Activated CD4-positive, CD25-positive, alpha-beta regulatory T cell (primary cell): ENCODE measurements at places on chromosomes 2 and 18.

DNA sequence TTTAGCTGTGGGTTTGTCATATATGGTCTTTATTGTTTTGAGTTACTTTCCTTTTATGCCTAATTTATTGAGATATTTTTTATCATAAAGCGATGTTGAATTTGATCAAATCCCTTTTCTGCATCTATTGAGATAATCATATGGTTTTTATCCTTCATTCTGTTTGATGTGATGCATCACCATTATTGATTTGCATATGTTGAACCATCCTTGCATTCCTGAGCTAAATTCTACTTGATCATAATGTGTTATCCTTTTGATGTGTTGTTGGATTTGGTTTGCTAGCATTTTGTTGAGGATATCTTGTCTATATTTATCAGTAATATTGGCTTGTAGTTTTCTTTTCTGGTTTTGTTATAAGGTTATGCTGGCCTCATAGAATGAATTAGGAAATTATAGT, 308.5 kb downstream of the ADCYAP1 start:
- DNase-seq: no peak

DNA sequence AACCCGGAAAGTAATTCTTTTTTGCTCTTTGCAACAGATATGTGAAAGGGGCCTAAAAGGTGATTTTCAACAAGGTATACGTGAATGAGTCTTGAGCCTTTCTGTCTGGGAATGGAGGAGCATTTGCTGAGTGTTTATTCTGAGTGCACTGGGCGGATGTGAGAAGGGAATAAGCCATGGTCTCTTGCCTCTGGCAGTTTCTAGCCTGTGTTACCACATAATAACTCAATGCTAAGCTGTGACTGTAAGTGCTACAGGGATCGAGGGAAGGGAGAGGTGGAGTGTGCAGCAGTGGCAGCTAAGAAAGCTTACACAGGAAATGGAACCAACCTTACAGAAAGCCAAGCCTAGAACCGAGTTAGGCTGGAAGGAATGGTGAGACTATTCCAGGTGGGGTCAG, 444.3 kb downstream of the SLC4A3 start:
- DNase-seq: no peak

- DNase-seq: no peak
These were observed 76.1 kb downstream of the MBP start for GRCh38 chr18:77056344-77057005.

DNA sequence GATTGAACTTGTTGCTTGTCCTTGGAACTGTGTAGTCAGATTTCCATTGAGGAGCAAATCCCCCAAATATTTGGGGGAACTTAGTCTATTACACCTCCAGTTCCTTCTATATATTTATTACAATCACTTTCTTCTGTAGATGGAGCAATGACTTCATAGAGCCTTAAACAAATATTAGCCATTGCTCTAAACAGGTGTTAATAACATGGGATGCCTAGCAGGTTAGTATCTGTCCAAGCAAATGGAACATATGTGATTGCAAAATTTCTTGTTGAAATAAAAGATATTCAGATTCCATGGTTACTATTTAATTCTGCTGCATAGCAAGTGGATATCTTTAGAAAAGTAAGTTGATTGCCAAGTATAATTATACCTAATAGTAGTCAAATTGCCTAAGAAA, 207.6 kb upstream of the NABP1 start:
- DNase-seq: no peak

DNA sequence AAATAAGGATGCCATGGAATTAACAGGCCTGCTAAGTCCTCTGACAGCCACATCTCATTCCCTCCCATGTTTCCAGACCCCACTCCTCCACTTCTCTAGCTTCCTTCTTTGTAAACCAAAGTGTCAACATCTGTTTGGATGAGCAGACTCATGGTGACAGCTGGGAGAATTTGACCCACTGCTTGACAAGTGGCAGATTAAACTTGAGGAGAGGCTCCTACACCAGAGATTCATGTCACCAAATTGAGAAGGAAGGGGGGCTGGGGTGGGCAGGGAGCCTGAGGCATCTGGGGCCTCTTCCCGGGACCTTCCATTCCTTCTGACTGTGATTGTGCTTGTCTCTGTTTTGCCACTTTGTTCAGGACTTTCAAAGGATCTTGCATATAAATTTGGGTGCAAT, 41.0 kb upstream of the IGFBP5 start:
- no peak for DNase-seq

DNA sequence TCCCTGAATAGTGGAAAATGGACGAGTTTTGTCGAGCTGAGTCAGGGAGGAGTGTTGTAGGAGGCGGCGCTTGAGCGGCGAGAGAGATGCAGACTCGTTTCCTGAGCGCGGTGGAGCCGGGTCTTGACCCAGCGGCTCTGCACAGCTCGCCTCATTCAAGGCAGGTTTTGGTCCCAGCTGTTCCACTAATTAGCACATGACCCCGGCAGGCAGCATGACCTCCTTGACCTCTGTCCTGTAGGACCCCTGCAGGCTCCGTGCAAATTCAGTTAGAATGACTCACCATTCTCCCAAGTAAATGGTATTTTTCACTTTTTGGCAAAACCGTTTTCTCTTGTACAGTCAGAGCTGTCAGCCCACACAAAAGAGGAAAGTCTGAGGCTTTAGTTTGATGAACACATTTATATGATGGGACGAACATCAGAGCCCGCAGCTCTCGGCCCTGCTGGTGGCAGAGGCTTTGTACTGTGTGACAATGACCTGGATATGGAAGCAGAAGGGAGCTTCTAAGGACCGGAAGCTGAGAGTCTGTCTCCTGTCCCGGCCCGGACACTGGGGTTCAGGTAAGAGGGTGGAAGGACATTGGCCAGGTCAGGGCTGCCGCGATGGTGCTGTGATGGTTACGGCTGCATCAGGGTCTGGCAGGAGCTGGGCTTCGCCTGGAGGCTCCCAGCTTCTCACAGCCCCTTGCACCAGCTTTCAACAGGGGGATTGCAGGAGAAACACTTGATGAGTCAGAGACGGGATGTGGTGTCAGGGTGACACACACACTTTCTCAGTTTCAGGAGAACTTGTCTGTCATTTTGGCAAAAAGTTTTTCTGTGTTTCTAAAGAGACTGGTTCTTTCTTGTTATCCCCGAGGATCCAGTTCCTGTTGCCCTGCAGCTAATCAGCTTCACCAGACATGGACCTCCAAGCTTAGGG, 29.9 kb upstream of the ALKAL2 start:
- no peak for DNase-seq

GRCh38 chr2:71711133-71711855, 257.9 kb downstream of the DYSF start:
- no peak for DNase-seq

DNA sequence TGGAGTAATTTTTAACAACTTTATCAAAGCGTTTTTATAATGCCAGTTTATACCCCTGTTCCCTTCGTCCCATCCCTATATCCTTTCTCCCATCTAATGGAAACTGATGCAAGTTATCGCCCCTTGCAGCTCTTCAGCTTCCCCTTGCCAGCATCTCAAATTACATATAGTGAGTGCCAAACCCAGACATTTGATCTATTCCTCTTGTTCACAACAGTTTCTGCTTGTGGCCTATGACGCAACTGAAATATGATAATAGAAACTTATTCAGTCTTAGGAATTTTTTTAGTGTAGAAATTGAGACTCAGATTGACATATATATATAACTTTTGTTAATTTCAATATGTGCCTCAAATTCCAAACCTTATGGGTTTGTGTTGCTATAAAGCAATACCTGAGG, 562.2 kb upstream of the VWC2L start:
- no peak for DNase-seq

GRCh38 chr2:175807031-175807873, 194.8 kb downstream of the LNPK start:
- DNase-seq: no peak

- DNase-seq: no peak
These were observed 62.5 kb upstream of the RAB27B start for GRCh38 chr18:54765636-54766375.

- no peak for DNase-seq
These were observed 30.8 kb upstream of the POLE4 start for GRCh38 chr2:74927621-74928020.

- no peak for DNase-seq
These were observed 6.5 kb downstream of the PRPF40A start for GRCh38 chr2:152710713-152711112.

- DNase-seq: no peak
These were observed 62.8 kb upstream of the OTOS start for GRCh38 chr2:240203031-240203787.

GRCh38 chr2:107777974-107778373, 48.7 kb upstream of the RGPD4 start:
- DNase-seq: no peak

DNA sequence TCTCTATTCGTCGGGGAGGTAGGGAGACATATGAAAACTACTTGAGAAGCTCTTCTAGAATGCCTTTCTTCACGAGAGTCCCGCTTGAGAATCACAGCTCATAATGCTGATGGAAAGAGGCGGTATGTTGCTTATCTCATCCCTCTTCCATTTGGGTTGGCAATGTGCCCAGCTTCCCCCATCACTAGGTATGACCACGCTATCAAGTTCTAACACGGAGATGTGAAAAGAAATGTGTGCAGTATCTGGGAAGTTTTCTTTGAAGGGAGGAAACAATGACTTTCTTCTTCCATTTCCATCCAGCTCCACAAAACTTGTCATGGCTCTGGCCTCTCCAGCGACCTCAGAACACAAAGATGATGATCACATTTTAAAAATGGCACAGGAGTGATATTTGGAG, 742.4 kb downstream of the DCDC2C start:
- DNase-seq: no peak

DNA sequence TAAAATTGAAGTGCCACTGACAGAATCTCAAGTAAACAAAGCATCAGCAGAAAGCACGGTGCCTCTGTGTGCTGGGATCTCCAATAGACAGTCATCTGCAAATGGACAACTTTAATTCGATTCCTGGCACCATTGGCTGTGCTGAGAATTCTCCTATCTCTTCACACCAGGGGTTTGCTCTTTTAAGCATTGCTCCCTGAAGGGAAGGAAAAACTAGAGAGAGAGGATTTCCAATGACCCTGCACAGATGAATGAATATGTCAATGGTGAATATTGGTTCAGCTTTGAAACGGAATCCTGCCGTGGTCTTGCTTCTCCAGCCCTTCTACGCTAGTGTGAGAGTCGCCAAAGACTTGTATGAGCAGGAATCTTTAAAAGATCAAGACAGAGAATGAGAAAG, 97.9 kb downstream of the FIGN start:
- no peak for DNase-seq

DNA sequence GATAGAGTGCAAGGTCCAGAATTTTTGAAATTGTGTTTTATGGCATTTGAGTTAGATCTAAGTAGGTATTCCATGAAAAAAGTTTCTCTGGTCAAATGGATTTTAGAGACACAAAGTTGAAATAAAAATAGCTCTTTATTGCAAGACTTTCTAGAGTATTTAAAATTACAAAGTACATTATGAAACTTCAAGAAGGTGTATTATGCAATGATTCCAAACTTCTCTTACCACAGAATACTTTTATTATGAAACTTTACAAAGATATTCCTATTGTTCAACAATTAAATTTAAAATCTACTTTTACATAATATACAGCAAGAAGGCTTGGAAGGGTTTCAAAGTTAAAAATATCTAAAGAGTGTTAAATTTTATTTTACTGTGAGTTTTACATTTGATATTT, 65.9 kb downstream of the CALCRL start:
- DNase-seq: no peak

DNA sequence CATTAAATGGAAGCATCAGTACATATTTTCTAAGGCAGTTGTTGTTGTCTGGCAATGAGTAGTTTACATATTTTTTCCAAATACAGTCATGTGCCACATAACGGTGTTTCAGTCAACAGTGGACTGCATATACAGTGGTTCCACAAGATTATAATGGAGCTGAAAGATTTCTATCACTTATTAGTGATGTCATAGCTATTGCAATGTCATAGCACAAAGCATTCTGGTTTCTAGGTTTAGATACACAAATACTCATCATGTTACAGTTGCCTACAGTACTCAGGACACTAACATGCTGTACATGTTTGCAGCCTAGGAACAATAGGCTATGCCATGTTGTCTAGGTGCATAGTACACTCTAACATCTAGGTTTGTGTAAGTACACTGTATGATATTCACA, 45.0 kb downstream of the RND3 start:
- DNase-seq: no peak

GRCh38 chr2:128362889-128363228, 44.2 kb upstream of the HS6ST1 start:
- no peak for DNase-seq

- DNase-seq: no peak
These were observed 35.1 kb downstream of the TGFA start for GRCh38 chr2:70518557-70518956.

DNA sequence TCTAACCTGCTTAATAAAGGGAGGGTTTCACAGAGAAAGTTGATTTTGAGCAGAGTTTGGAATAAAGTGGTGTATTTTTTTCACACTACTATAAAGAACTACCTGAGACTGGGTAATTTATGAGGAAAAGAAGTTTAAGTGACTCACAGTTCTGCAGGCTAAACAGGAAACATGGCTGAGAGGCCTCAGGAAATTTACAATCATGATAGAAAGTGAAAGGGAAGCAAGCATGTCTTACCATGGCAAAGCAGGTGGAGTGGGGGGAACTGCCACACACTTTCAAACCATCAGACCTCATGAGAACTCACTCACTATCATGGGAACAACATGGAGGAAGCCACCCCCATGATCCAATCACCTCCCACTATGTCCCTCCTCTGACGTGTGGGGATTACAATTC, 546.7 kb downstream of the EPHA4 start:
- DNase-seq: no peak

DNA sequence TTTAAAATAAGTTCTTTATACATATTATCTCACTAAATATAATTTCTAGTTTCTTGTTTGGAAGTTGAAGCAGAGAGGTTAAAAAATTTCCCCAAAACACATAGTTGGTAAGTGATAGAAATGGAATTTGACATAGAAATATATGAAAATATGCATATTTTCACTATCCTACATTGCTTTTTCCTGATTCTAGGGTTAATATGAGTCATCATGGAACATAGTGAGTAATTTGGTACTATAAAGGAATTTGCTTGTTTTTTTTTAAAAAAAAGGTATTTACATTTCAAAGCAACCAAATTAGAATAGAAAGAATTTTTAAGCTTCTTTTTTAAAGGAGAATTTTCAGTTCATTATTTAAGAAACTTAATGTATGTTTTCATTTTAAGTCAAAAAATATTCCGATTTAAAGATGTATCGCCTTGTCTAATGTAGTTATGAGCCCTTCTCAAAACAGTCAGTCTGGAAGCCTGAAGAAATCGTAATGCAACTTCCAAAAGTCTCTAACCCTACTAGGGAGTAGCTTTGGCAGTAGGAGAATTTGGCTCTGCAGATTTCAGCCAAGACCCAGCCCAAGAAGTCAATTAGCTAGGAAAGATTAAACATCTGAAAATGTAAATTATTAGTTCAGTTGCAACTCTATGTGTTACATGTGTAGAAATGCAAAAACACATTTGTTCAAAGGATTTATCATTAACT, 147.3 kb downstream of the RDH14 start:
- no peak for DNase-seq
